ENCODE measurements at places on chromosomes 4 and X. TPM values are rescaled to one million over a fixed set of nuclear protein-coding genes. Genes with fewer than 3 reads are reported as not detected.
A peak's percentile ranks its signal among the peaks of the same experiment; 100 is the strongest.

DNA sequence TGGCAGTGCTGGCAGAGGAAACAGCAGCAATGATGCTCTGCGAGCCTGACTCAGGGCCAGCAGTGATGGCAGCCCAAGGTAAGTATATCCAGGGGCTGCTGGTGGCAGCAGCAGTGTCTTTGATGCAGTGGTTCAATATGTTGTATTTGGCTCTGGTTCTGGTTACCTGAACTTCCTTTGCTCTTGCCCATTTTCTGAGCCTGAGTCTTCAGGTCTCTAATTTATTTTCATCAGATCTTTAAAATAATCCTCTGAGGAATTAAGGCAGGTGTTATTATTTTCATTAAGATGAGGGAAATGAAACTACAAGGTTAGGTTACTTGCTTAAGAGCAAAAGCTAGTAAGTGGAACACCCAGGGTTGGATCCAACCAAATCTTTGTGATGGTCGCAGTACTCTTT lies 102.8 kb upstream of the BMP2K start:
- ATAC-seq, result no peak

DNA sequence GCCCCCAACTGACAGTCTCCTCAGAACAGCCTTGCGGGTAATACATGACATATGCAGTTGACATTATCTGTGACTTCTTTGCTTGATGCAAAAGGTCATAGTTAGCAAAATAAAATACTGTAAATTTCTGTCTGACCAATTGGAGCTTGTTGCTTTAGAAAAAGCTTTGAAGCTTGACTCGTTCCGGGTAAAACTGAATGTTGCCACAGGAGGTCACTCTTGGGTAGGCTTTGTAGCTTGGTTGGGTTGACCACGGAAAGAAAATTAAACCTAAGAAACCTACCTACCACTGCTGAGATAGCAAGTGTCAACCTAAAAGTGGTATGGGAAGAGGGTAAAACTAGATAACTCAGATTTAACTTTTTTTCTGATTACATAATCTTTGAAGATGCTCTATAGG lies 23.2 kb downstream of the PRPS2 start:
- no peak for ATAC-seq

GRCh38 chr4:9999956-10000561 lies 21.2 kb downstream of the SLC2A9 start:
- ATAC-seq, result peak; percentile 68

GRCh38 chrX:40394302-40394701 lies 186.5 kb upstream of the ATP6AP2 start:
- no peak for ATAC-seq

- no peak for ATAC-seq
Measured at GRCh38 chr4:7050481-7051143, 7.4 kb downstream of the TADA2B start.

DNA sequence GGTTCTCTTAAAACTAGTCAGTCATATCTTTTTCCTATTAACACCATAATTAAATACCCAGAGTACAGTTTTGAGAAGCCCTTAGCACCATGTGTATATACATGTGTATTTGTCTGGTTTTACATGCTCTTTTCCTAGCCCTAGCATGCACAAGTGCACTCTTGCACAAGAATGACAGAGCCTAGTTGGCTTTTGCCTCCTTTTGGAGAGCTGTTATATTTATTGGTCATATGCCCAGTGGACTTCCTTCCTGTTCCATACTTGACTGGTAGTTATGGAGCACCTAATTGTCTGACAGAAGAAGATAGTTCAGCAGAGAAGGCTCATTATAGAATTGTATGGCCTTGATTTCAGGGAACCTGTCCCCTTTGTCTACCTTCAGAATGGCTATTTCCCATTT lies 155.6 kb downstream of the ARX start:
- no peak for ATAC-seq

DNA sequence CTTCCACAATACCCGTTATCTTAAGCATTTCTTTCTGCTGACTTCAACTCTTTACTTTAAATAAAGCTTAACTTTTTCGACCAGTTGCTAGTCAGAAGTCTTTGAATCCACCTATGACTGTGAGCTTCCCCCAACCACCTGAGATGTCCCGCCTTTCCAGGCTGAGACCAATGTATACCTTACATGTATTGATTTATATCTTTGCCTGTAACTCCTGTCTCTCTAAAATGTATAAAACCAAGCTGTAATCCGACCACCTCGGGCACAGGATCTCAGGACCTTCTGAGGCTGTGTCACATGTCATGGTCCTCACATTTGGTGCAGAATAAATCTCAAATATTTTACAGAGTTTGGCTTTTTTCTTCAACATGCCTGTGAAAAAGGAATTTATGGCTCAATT lies 2.9 kb upstream of the TMEM164 start:
- ATAC-seq, result no peak

- ATAC-seq, result no peak
Measured at GRCh38 chr4:152815078-152815477, 35.3 kb downstream of the ARFIP1 start.

The ZCCHC18 gene
- total RNA-seq, result 2.0 TPM

The POU3F4 gene
- not detected for total RNA-seq

The RASGEF1B gene
- total RNA-seq, result 8.1 TPM

The CHRDL1 gene
- total RNA-seq, result not detected
